ENCODE measurements at places on chromosomes 4 and X. TPM values are rescaled to one million over a fixed set of nuclear protein-coding genes. Genes with fewer than 3 reads are reported as not detected.

CCDC149 gene
- not detected for total RNA-seq

RS1 gene
- total RNA-seq = not detected

ERCC6L gene
- 14.1 TPM for total RNA-seq

PAGE2B gene
- total RNA-seq = 2.0 TPM

VCX gene
- total RNA-seq = not detected

PGK1 gene
- 782 TPM for total RNA-seq

ARHGAP4 gene
- total RNA-seq = 300 TPM

GPRASP2 gene
- total RNA-seq = 0.15 TPM

RAB28 gene
- 19.0 TPM for total RNA-seq

MMRN1 gene
- 0.23 TPM for total RNA-seq

TMEM184C gene
- 27.2 TPM for total RNA-seq

FGF13 gene
- total RNA-seq = not detected

TMPRSS11A gene
- not detected for total RNA-seq

JCHAIN gene
- total RNA-seq = not detected

DDX53 gene
- not detected for total RNA-seq

ABCD1 gene
- 18.3 TPM for total RNA-seq

GLRA3 gene
- not detected for total RNA-seq

GPR173 gene
- total RNA-seq = not detected

POU3F4 gene
- not detected for total RNA-seq

PABPC1L2A gene
- total RNA-seq = not detected

SSX3 gene
- total RNA-seq = not detected

VSIG4 gene
- total RNA-seq = not detected

ASB11 gene
- not detected for total RNA-seq

SNCA gene
- 2.0 TPM for total RNA-seq

NSG1 gene
- 9.8 TPM for total RNA-seq

CASK gene
- total RNA-seq = 40.0 TPM

TEC gene
- 3.0 TPM for total RNA-seq

SLITRK4 gene
- not detected for total RNA-seq

PRPS1 gene
- total RNA-seq = 68.3 TPM

IBSP gene
- not detected for total RNA-seq

HSFX2 gene
- 0.53 TPM for total RNA-seq

FAM9B gene
- total RNA-seq = not detected

MAGEA2 gene
- total RNA-seq = not detected

GAGE13 gene
- not detected for total RNA-seq

RTL9 gene
- total RNA-seq = not detected

CFAP299 gene
- total RNA-seq = not detected

C4orf51 gene
- not detected for total RNA-seq

PDHA2 gene
- total RNA-seq = not detected

ARR3 gene
- not detected for total RNA-seq

PDE6B gene
- 10.0 TPM for total RNA-seq

WAS gene
- total RNA-seq = 161 TPM

CTAG2 gene
- total RNA-seq = 31.6 TPM

SHROOM2 gene
- not detected for total RNA-seq

ANXA3 gene
- 0.41 TPM for total RNA-seq

ARHGAP6 gene
- not detected for total RNA-seq

ZBTB49 gene
- 4.8 TPM for total RNA-seq

SPANXD gene
- not detected for total RNA-seq

SULT1B1 gene
- 0.50 TPM for total RNA-seq

ADAM29 gene
- not detected for total RNA-seq

MMAA gene
- total RNA-seq = 13.5 TPM

GPAT3 gene
- total RNA-seq = 34.0 TPM

FRMPD4 gene
- not detected for total RNA-seq

PPARGC1A gene
- total RNA-seq = not detected

Data from activated CD8-positive, alpha-beta memory T cell treated with anti-CD3 and anti-CD28 coated beads, Interleukin-2, amount 10 ng/mL, durations not matched to agents 7 days and 5 days (primary cell).